ENCODE measurements at places on chromosomes 3 and 15.
A peak's percentile ranks its signal among the peaks of the same experiment; 100 is the strongest.

- no peak for DNase-seq
These were observed 374.7 kb downstream of the IL5RA start for GRCh38 chr3:2735392-2735894.

- no peak for DNase-seq
These were observed 18.3 kb downstream of the DUOX2 start for GRCh38 chr15:45095661-45096060.

DNA sequence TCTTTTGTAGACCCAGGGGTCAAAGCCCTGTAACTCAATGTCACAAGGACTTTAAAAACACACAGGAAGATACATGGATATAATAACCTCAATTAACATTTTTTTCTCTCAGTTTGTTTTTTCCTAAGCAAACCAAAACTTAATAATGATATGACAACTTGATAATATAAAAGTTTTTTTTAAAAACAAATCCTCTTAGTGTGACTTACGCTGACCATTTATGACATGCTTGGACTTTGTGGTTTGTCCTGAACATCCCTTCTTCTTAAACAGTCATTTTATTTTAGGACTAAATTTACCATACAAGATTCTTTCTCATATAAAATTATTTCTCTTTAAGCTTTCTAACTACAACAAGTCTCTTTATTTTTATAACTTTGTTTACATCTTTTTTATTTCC lies 25.4 kb upstream of the FAM3D start:
- no peak for DNase-seq

- DNase-seq, result no peak
These were observed 106.3 kb downstream of the CHDH start for GRCh38 chr3:53739966-53740365.

GRCh38 chr15:85036716-85037115 lies 55.1 kb downstream of the PDE8A start:
- no peak for DNase-seq

- DNase-seq, result no peak
These were observed 4.3 kb downstream of the CD276 start for GRCh38 chr15:73688455-73688854.

DNA sequence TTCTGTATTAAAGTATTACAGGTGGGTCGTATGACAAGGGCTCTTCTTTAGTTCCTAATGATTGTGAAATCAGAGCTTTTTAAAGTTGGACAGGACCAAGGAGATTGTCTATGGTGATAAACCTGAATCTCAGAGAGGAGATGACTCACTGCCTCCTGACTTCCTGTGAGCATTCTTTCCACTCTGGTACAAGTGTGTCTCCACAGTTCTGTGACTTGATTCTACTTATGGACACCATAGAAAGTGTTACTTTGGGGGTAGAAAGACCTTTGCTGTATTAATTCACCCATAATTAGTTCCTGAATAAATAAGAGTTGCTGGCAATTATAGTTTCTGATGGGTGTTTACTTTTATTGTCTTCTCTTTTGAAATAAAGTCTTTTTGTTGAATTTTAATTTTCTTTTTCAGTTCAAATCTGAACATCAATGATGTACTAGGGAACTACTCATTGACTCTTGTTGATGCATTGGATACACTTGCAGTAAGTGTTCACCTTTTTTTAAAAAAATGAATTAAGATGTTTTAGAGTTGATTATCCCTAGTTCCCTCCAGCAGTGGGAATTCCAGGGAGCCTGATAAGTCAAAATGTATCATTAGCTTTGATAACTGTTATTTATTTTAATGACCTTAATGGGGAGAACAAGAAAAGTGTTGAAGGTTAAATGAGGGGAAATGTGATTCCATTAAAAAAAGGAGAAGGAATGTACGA lies 7.4 kb downstream of the EDEM1 start:
- no peak for DNase-seq

DNA sequence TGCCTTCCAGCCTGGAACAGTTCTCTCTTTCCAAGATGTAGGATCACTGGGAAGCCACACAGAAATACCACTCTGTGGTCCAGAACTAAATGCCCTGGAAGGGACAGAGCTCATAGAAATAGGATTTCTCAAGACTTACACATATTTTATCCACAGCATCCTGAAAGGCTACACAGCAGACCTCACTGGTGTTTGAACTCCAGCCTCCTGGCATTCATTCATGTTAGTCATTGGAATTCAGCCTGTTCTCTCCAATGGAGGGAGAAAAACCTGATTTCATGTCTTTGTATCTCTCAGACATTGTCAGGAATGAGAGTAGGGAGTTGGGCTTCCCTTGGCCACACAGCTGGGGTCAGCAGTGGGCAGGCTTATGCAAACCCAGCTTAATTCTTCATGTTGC lies 121.1 kb upstream of the PPP2R3A start:
- no peak for DNase-seq

DNA sequence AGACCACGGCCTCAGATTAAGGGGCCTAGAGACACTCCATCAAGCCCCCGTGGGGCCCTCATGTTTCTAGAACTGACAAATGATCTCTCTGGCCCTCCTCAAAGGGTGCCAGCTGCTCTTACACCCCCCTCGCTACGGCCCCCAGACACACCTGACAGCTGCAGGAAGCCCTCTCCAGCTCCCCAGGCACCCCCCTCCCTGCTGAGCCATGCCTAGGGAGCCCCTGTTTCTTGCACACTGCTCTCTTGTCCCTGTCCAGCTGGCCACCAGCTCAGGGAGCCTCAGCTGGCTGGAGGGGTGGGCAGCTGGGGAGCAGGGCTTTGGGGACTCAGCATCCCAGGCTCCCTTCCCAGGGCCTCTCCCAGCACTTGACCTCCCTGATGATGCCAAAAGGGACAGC lies 14.8 kb downstream of the TNK2 start:
- peak; percentile 43 for DNase-seq

GRCh38 chr3:53845103-53845880 lies 927 bp downstream of the CHDH start:
- DNase-seq, result peak; percentile 67

DNA sequence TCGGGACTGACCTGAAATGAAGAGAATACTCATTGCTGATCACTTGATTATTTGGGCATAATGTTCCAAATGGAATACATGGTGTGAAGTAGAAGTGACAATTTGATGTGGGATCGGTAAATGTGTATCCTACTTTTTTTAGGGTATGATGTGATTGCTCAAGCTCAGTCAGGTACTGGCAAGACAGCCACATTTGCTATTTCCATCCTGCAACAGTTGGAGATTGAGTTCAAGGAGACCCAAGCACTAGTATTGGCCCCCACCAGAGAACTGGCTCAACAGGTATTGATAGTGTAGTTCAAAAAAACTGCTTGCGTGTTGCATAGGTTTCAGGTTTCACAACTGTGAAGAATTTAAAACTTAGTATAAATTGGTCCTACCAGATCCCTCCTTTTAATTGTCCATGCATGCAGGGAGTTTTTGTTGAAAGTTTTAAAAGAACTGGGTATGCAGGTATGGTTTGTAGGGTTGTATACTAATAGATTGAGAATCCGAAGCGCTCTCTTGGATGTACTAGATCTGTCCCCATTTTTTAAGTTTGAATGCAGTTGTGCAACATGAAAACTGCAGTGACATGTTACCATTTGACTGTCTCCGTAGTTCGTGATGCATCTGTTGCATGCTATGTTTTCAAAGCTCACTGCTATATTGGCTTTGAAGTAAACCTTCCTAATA lies 1.6 kb downstream of the EIF4A2 start:
- no peak for DNase-seq

DNA sequence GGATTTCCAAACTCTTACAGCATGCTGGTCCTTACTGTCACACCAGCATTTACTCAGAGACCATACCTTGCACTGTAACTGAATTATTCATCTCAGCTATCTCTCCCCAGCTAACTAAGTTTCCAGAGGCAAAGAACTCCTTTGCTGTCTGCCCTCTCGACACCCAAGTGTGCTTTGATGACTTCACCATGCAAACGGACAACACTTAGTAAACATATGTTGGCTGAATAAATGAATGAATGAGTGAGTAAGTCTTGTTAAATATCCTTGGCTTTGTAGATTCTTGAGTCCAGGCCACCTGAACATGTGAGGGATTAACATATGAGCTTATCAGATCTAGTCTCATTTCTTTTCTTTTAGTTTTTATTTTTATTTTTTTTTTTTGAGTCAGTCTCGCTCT lies 138.2 kb downstream of the PLD1 start:
- no peak for DNase-seq

GRCh38 chr3:183592821-183593220 lies 37.3 kb upstream of the KLHL6 start:
- DNase-seq, result no peak

DNA sequence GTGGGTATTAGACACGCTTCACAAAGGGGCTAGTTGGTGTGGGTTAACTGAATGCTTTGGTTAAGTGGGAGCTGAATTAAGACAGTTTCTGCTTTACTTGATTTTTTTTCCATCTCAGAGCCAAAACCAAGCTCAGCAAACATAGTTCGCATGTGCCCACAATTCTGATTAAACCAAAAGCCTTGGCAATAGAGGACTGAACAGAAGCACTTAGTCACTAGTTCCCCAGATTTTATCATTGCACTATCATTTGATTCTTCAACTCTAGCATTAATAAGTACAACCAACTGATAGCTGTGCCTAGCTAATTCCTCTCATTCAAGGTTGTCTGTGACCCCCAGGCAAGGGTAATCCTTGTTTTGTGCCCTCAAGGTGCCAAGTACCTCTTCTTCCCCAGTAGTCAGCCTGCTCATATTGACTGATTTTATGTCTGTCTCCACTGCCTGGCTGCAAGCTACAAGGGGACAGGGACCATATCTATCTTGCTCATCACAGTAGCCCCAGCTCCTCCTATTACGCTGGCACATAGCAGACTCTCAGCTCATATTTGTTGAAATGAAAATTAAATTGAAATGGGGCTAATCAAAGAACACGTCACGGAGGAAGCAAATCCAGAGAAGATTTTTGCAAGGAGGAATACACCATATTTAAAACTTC lies 9.9 kb upstream of the ARHGEF3 start:
- no peak for DNase-seq

DNA sequence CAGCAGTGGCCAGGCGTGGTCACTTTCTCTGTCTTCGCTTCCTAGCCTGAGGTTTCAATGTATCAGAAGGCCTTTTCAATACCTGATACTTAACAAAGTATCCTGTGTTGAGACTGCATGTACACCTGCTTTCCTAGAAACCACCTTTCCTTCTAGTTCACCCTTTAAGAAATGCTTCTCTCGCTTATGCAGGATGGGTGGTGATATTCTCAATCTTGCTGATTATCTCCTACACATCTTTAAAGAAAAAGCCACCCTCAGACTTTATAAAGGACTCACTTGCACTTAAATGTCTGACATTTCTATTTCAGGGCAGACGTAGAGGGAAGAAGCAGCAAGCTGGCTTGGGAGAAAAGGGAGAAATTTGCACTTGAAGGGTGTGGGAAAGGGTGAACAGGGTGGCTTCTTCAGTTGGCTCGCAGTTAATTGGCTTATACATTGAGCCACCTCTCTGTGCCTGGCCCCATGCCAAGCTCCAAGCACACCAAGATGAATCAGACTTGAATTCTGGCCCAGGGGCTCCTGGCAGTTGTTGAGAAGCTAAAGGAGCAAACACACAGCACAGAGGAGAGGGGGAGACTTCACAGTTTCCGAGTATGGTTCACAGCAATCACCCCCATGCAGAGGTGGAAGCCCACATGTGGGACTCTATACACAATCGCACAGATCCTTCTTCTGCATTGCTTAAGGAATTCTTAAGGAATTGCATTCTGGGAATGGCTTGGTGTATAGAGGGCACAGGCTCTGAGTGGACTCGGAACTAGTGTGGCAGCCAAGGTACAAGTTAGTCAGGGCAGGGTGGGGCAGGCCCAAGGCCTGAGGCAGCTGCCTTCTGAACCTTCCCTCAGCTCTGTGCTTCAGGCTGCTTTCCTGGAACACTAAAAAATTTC lies 1.3 kb downstream of the ARL6IP5 start:
- DNase-seq, result peak; percentile 68

- DNase-seq, result no peak
These were observed 137.0 kb downstream of the LMLN start for GRCh38 chr3:198097048-198097447.

DNA sequence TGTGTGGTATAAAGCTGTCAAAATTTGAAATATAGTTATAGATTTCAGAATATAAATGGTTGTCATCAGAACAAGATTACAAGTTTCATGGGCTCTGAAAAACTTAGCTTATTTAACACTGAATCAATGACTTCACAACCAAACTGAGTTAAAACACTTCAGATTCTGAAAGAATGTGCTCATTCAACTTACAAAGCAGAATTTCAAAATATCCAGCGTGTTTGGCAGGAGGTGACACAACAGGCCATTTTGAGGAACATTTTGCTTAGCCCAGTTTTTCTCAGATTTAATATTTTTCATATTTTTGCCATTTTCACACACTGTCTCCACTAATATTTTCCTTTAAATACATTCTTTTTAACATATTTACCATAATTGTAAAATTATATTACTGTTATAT lies 781.1 kb downstream of the TUSC7 start:
- no peak for DNase-seq

DNA sequence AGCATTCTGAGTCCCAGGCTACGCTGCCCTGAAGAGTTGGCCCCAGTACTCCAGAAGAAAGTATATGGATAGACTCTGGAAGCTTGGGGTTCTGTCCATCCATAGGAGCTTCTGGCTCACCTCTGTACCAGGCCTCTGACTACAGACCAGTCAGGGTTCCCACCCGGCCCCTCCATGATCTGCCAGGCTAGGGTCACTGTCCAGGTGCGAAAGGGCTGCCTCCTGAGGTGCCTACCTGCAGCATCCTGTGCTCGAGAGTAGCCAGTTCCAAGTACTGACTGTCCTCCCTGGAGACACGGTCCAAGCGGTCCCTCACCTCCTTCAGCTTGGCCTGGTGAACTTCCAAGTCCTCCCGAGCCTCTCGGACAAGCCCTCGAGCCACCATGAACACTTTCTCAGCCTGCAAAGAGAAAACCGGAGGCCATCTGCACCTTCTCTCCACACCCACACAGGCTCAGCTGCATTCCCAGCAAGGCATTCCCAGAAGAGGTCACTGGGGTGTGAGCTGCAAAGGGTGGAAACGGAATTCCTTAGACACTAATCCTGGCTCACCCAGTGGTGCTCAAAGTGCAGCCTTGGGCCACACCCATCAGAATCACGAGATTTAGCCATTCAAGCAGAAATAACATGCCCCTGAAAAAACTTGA lies 3.7 kb upstream of the PLXNB1 start:
- no peak for DNase-seq

DNA sequence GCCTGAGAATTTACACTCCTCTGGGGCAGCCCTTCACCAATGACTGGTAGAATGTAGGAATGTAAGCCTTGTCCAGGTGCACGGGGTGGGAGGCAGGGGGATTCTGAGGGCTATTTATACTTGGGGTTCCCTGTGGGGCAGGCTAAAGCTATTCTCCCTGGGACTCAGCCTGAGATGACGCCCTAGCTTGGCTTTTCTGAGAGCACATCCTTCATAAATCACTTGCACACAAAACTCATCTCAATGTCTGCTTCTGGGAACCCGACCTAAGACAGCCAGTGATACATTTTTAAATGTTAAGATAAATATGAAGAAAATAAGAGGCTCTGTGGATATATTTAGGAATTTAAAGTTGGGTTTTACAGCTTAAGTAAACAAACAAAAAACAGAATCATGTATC lies 16.6 kb downstream of the TMEM158 start:
- DNase-seq, result no peak

DNA sequence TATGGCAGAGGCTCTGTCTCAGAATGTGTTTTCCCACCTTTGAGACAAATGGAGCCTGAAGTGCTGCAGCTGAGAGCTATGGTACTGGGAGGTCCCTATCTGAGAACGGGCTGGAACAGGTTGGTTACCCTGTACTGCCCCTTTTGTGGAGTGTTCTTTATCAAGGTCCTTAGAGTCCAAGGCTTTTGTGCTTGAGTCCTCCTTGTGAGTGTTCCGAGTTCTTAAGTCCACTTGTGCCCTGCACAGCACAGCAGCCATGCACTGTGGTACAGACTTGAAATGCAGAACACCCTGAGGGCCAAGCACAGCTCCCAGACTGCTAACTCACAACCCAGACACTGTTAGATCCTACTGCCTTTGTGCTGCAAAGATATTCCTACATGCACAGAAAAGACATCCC lies 67.8 kb downstream of the ARHGAP31 start:
- DNase-seq, result no peak

Data from muscle of arm (tissue), 14 donors.